ENCODE measurements at places on chromosomes 16 and 17. TPM values are rescaled to one million over a fixed set of nuclear protein-coding genes. Genes with fewer than 3 reads are reported as not detected.

DNA sequence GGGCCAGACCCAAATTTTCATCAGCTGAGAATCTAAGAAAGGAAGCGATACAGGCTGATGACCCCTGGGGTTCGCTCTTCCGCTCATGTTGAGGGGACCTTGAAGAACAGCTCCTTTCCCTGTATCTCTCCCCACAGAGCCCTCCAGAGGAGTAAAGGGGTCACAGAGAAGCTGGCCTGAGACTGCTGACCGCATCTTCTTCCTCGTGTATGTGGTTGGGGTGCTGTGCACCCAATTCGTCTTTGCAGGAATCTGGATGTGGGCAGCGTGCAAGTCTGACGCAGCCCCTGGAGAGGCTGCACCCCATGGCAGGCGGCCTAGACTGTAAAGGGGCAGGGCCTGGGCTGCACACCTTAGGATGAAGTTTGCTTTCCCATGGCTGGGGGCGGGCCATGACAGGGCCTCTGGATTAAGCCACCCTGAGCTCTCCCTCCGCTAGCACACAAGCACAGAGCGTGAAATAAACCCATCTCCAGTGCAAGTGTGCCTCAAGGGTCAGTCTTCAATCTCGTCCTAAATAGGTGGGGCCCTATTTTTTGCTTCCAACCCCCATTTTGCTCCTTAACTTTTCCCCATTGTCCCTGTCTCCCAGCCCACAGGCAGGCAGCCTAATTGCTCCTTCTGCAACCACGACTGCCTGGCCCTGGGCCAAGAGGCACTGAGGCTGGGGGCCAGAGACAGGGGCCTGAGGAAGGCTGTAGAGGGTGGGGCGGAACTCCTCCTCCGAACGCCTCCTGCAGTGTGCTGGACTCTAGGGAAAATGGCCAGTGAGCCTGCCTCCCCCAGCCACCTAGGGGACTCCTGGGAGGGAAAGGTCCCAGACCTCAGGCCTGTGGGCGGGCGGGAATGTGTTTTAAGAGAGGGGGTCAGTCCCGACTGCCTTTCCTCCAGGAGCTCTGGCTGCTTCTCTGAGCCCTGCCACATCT, 3.6 kb downstream of the ZACN start:
- H3K4me1 ChIP-seq, result peaks cover 7% of the 10 kb centered on the region
- H3K4me3 ChIP-seq, result no peak overlapping the region
- DNase-seq, result no peak
- peaks cover 14% of the 10 kb centered on the region for H3K36me3 ChIP-seq
- H3K27me3 ChIP-seq, result peaks cover 21% of the 10 kb centered on the region
- H3K27ac ChIP-seq, result no peak overlapping the region

Gene MYH13
- total RNA-seq, result not detected

Gene TBC1D26
- 0.59 TPM for total RNA-seq

Gene NOXO1
- not detected for total RNA-seq

Gene SPN
- 1.4 TPM for total RNA-seq

Data from tibial nerve (tissue), 4 donors.